HS-5 (cell line): ENCODE measurements at places on chromosomes 12 and 14.

GRCh38 chr14:84877061-84877460 lies 652.9 kb upstream of the FLRT2 start:
- DNase-seq, result no peak

DNA sequence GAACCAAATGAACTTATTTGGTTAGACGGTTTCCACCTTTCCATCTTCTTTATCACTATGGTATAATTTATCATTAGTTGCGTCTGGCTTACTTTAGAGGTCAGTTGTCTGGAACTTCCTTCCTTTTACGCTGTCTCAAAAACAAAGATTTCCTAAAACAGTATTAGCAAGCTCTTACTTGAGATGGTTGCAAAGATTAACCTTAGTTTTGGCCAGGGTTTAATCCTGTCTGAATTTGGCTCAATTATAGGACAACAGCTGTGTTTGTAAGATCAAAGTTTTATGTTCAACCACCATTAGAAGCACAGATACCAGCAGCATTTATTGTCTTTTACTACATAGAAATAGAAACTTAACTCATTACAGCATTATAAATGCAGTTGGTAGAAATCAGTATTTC lies 7.9 kb upstream of the WASHC3 start:
- no peak for DNase-seq

GRCh38 chr14:34810028-34810427 lies 65.1 kb downstream of the BAZ1A start:
- no peak for DNase-seq

DNA sequence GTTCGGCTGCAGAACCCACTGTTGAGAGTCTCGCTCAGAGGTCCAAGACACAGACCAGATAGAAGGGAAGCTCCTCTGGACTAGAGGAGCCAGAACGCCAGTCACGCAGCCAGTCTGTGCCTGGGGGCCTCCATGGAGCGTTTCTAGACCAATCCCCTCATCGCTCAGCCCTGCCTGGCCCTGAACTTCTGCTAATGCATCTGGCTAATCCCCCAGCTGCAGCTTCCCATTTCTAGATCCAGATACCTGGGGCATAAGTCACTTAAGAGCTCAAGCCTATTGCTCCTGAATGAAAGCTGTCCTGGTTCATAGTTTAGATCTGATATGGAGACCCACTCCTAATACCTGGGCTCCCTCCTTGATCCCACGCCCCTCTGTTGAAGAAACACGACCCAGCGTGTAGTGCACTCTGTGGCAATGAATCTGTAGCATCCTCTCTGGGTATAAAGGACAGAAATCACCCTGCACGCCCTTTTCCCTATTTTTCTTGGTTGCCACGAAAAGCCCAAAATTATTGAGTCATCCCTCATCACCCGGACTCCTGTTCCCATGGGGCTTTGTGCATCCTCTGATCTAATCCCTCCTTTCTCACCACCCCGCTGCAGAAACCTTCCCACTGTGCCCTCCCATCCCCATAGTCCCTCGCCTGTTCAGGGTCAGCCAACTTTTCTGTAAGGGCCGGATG lies 341.6 kb upstream of the FKBP4 start:
- no peak for DNase-seq

DNA sequence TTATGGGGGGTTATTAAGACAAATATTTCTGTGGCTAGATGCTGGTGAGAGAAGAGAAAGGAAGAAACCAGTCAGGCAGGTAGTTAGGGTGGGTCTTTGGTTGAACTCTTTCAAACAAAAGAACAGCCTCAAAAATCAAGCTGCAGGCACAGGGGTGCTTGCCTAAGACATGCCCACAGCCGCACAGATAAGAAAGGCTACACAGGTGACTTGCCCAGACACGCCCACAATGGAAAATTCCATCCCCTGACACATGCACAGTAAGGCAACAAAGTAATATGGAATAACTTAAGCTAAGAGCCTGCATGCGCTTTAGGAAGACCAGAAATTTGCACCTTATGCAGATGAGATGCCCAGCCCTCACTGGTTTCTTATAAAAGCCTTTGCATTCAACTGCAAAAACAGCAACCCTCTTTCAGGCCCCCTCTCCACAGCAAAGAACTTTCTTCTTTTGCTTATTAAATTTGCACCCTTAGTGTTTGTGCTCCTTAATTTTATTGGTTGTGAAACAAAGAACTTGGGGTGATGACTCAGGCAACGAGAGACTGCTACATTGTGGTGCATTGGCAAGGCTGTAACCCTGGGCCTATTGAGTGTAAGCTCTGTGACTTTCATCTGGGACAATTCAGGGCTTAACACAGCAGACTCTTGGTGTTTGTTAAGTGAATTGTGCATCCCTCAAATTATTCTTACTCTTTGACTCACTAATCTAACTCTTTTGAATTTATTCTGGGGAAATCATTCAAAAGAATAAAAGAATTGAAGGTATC lies 149.4 kb downstream of the RPAP3 start:
- no peak for DNase-seq

DNA sequence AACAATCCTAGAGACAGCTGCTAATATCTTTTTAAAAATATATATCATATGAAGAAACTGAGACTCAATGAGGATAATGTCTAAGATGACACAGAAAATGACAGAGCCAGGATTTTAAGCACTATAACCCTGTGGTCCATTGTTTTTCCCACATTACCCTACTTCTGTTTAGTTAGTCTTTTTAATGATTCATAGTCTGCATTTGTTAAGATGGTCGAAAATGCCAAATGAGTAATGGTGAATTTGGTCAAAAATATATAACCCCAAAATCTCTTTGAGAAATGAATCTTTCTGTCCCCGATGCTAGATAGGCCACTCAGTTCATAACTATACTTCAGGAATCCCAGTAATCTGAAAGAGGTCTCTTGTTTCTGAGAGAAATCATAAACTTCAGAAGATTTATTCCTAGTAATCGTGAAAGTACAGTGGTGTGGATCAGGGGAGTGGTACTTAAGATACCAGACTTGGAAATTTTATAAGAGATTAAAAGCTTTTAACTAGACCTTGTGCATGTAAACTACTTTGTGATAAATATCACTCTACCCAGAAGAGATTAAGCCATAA lies 10.8 kb downstream of the RTRAF start:
- no peak for DNase-seq

DNA sequence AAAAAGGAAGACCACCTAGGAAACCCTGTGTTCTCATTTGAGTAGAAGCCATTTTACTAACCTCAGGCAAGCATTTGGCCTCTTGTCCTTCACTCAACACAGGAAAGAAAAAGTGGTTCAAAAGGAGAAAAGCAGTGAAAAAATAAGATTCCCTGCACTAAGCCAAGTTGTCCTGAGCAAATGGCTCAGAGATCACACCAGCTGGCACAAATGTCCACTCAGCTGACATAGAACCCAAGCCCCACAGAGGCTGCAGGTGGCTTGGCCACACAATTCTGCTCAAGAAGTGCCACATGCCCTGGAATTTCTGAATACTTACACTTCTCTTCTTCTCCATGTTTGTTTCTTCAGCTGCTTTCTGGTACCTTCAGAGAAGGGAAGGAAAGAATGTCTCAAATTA lies 52.0 kb downstream of the LIMA1 start:
- DNase-seq, result no peak

DNA sequence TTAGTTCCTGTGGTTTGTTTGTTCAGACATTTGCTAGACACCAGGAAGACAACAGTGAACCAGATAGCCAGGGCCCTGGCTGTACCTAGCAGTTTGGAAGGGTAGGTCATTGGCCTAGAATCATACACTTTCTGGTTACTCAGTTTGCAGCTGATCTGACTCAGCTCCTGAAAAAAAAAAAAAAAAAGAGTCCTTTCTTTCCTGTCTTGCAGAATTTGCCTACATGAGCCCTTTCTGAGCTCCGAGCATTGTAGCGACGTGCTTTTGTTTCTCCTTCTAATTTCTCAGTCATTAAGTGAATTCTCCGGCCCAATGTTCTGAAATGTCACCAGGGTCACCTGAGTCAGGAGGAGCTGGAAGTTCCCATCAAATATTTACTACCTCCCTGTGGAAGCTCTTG lies 2.4 kb downstream of the CABP1 start:
- DNase-seq, result no peak

DNA sequence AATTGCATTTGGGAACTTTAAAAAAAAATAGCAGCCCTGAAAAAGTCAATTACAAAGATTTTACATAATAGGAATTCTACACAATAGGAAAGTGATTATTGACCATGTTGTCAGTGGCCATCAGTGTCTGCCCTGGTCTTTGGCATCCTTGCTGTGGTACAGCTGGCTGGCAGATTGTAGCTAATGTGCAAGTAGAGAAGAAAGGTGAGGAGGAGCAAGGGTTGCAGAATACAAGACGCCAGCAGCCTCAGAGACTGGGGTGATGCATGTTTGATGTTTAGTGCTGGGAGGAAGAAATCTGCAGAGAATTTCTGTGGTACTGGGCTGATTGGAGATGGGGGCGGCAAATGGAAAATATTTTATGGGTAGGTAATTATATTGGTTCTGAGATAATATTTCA lies 322.9 kb downstream of the TMEM117 start:
- no peak for DNase-seq

GRCh38 chr12:94333396-94333795 lies 126.3 kb downstream of the CEP83 start:
- DNase-seq, result no peak

DNA sequence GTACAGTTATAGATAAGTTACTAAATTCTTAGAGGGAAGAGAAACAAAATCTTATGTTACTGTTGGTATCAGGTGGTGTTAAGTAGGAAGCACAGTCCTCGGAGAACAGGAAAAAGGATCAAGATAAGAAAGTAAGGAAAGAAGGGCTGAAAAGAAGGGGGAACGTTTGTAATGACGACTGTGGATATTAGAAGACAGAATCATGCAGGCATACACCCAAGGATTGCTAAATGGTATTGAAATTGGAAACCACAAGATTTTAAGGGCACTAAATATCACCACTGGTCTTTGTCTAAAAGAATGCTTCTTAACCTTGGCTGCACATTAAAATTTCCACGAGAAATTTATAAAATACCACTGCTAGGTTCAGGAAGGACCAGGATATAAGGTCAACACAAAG lies 34.1 kb upstream of the ERGIC2 start:
- DNase-seq, result no peak

GRCh38 chr14:35855876-35856481 lies 29.8 kb downstream of the BRMS1L start:
- DNase-seq, result no peak

- no peak for DNase-seq
Measured at GRCh38 chr12:131867891-131868675, 26.3 kb upstream of the ULK1 start.
